ENCODE measurements at places on chromosomes 2 and 18.
A peak's percentile ranks its signal among the peaks of the same experiment; 100 is the strongest.

GRCh38 chr2:96819128-96819875 is 3.2 kb downstream of the CNNM3 start:
- no peak for DNase-seq

GRCh38 chr2:6993229-6993640 is 76.0 kb downstream of the RNF144A start:
- DNase-seq: no peak

GRCh38 chr2:177147834-177148445 is 64.7 kb upstream of the HNRNPA3 start:
- DNase-seq: no peak

- no peak for DNase-seq
These were observed 113.0 kb downstream of the CRIM1 start for GRCh38 chr2:36468463-36469105.

GRCh38 chr2:44246436-44246835 is 28.8 kb upstream of the SLC3A1 start:
- no peak for DNase-seq

DNA sequence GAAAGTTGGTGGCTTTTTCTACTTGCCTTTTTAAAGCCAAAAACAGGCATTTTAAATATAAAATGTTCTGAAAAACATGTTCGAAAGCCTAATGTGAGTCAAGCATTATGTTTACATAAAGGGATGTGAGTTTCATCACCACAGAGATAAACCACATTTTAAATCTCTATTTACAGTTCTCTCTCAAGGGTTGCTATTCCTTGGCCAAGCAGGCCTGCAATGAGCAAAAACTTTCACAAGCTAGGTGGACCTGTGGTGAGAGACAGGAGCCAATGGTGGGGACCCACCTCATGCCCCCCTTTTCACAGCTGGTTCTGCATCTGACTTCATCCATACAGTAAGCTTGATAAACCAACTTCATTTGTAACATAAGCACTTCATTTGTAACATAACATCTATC is 65.1 kb downstream of the CUL3 start:
- no peak for DNase-seq

DNA sequence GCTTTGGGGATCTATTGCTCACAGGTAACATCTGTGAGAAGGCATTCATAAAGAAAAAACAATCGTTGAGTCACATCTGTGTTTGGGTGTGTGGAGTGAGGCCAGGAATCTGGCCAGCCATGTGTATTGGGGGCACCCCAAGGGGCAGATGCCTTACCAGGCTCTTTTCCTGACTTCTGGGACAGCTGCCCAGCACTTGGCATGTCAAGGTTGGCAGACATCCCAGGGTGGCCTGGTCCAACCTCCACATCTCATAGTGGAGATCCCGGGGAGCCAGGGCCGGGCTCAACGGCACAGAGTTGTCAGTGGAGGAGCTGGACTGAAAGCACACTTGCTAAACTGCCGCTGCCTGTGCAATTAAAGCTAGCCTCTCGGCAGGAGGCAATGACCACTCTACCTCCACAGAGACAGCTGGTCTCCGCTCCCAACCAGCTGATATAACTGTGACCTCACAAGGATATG is 75.3 kb upstream of the MGAT4A start:
- no peak for DNase-seq

DNA sequence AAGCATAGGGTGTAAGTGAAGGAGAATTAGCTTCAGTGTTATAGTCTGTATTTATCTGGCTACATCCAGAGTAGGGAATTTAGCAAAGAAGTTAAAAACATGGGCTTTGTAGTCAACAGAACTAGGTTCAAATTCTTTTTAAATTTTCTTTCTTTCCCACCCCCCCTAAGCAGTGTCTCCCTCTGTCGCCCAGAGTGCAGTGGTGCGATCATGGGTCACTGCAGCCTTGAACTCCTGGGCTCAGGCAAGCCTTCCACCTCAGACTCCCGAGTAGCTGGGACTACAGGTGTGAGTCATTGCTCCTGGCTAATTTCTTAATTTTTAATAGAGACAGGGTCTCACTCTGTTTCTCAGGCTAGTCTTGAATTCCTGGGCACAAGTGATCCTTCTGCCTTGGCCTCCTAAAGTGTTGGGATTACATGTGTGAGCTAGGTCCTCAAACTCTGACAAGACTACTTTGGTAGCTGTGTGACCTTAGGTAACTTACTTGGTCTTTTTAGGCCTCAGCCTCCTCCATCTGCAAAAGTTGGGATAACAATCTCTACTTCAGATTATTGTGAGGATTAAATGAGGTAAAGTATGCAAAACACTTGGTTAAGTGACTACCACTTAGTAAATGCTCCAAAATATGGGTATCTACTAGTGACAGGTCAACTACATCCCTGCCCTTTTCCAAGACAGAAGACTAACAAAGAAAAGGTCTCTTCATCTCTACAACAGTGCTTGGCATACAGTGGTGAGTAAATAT is 17.8 kb downstream of the DOK1 start:
- no peak for DNase-seq

GRCh38 chr2:25982273-25982967 is at the start of gene KIF3C:
TSS of gene KIF3C (minus strand) at chr2:25982497. CDS start at chr2:25981917, 580 bp downstream.
- DNase-seq: no peak

- DNase-seq: no peak
These were observed 11.7 kb downstream of the TGIF1 start for GRCh38 chr18:3461704-3462103.

- no peak for DNase-seq
These were observed 651.4 kb downstream of the STK39 start for GRCh38 chr2:167595839-167596471.

DNA sequence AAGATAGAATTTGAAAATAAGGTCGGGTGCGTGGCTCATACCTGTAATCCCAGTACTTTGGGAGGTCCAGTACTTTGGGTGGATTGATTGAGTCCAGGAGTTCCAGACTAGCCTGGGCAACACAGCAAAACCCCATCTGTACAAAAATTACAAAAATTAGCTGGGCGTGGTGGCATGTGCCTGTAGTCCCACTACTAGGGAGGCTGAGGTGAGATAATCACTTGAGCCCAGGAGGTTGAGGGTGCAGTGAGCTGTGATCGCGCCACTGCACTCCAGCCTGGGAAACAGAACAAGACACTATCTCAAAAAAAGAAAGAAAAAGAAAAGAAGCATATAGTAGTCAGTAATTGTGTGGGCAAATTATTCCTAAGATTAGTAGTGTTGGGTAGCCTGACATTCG is 194.2 kb upstream of the ALPP start:
- DNase-seq: no peak

DNA sequence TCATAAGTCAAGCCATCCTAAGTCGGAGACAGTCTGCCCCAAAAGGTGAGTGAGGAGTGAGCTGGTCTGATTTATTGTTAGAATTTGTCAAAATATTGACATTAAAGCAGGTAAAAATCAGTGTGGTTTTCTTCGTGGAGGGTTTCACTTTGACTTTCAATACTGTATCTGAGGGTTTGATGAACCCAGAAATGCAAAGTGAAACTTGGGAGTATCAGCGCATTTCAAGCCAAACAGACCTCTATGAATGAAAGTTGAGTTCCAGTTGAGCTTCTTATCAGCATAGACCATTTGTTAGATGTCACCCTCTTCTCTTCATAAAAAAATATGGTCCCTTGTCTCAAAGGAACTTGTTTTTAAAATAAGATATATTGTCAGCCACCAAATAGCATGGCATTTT is 21.7 kb upstream of the CXCR4 start:
- no peak for DNase-seq

DNA sequence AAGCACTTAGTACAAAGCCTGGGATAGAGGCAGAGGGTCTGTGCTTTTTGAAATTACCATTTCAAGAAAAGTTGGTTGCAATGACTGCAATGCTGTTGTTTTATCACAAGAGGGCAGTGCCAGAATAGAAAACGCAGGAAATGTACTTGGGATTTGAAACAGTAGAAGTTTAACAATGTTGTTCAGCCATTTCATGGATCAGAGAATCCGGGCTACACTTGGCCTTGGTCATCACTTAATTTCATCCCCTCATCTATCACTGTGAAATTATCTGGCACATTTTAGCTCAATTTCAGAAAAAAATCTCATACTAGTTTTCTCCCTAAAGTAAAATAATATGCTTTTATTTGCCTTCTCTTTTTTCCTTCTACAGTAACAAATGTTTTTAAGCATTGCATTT is 70.8 kb downstream of the RAPGEF4 start:
- peak; percentile 22 for DNase-seq

DNA sequence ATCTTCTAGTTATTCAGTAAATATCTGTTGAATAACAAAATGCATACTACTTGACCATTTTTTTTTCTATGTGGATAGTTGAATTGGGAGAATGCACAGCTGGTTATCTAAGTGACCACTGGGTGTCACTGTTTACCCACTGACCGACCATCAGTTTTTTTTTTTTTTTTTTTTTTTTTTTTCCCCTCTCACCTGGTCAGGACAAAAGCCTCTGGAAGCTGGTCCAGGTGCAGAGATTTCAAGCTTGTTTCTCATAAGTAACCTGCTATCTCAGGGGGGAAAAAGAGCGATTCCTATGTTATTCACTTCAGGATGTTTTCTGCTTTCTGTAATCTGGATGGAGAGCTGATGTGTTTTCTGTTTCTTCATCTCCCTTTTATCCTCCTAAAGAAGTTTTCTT is 256.0 kb downstream of the DCDC2C start:
- DNase-seq: no peak

DNA sequence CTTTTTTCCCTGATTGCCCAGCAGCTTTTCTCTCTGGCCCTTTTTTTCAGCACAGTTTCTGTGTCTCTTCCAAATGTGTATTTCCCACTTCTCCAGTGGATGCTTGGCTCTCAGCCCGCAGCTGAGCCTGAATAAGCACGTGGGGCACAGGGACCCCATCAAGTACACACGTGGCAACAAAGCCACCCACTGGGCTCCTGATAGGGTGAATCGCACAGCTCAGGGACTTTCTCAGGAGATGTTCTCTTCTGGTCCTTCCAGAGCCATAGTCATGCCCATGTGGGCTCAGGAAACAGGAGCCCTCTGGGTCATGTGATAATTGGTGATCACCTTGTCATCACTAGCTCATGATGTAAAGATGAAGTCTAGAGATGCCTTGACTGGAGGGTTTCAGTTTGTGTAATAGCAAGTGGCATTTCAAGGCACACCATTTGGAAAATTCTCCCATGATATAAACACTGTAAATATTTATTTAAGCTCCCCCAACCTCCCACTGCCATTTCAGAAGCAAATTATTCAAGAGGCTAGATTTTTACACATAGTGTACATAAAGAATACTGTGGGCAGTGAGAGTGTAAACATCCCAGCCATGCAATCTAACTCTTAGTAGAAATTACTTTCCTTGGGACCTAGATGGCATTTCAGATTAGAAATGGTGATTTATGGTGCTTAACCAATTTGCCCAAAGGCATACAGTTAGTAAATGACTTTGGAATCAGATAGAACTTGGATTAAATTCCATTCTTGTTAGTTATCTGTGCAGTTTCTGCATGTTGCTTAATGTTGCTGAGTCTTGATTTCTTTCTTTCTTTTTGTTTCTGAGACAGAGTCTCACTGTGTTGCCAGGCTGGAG is 597.5 kb downstream of the SLC4A3 start:
- DNase-seq: peak; percentile 83

DNA sequence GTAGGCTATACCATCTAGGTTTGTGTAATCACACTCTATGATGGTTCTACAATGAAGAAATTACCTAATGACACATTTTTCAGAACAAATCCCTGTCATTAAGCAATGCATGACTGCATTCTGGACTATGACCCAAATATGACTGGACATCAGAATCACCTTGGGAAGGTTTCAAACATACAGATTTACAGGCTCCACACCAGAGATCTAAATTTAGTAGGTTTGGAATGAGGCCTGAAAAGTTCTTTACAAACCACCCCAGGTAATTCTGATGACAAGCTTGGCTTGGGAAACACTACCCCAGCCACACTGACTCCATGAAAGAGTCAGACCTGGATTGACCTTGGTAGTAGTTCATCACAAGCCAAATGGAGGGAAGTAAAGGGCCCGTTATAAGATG is 52.2 kb upstream of the NFE2L2 start:
- no peak for DNase-seq

DNA sequence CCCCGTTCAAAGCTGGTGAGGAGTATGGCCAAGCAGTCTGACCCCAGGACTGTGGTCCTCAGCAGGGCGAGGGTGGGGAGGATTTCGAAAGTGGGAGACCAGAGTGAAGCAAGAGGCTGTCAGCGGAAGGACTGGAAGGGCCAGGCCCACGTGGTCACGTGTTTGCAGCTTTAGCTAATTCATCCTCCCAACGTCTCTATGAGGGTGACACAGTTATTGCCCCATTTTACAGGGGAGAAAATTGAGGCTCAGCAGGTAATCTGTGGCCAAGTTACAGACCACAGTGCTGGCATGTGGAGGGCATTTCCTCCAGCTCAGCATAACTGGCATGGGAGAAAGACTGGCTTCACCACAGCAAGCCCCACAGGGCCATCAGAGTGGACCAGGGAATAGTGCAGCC is 45.4 kb upstream of the LTBP1 start:
- DNase-seq: no peak

- no peak for DNase-seq
These were observed 444.4 kb upstream of the SLC39A10 start for GRCh38 chr2:195212586-195212985.

DNA sequence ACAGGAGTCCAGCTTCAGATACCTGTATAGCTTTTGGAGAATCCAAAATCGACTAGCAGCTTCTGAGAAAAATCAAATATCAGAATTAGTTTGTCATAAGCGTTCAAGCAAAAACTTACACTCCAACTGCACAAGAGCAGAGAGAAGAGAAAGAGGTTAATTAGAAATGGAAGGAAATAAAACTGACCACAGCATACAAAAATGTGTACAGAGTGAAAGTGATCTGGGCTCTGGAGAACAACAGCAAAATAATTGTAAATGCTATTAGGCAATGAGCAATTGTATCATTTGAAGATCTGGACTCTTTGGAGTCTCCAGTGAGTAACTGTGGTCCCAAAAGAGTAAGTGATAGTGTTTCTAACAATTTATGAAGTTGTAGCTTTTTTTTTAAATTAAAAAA is 867.3 kb downstream of the TRIB2 start:
- no peak for DNase-seq

GRCh38 chr2:73217826-73218225 is 3.8 kb downstream of the SMYD5 start:
- DNase-seq: no peak

- DNase-seq: no peak
These were observed 373.1 kb downstream of the CMPK2 start for GRCh38 chr2:6492573-6492972.

- no peak for DNase-seq
These were observed 122.4 kb upstream of the LINC00305 start for GRCh38 chr18:64271246-64271645.

DNA sequence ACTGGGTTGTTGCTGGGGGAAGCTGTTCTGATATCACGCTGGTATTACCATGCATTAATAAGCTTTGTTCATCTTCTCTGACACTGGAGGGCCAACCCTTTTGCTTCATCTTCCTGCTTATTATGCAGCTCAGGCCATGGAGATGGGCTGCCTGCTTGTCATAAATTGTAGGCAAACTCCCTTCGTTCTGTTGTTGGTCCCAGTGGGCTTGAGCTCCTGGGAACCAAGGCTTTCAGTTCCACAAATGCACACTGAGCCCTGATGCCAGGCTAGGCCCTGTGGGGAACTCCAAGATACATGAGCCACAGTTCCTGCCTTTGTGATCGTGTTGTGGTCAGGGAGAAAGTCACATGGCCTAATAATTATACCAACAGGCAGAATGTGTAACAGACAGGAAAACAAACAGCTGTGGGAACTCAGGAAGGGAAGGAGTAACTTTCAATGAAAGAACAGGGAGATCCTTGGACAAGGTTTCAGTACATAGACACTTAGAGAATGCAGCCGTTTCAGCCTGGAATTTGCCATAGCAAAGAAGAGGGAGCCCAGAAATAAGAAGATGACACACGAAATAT is 49.0 kb upstream of the BCL2L11 start:
- peak; percentile 39 for DNase-seq

GRCh38 chr2:233047206-233047605 is 12.9 kb upstream of the INPP5D start:
- DNase-seq: no peak

GRCh38 chr18:50055488-50055887 is 139.5 kb downstream of the MYO5B start:
- no peak for DNase-seq

All from AG09319 (cell line).